AG08395 (cell line): ENCODE measurements at places on chromosomes 13 and 19.

- DNase-seq, result no peak
Observed at GRCh38 chr13:112981451-112981850, 12.4 kb downstream of the MCF2L start.

DNA sequence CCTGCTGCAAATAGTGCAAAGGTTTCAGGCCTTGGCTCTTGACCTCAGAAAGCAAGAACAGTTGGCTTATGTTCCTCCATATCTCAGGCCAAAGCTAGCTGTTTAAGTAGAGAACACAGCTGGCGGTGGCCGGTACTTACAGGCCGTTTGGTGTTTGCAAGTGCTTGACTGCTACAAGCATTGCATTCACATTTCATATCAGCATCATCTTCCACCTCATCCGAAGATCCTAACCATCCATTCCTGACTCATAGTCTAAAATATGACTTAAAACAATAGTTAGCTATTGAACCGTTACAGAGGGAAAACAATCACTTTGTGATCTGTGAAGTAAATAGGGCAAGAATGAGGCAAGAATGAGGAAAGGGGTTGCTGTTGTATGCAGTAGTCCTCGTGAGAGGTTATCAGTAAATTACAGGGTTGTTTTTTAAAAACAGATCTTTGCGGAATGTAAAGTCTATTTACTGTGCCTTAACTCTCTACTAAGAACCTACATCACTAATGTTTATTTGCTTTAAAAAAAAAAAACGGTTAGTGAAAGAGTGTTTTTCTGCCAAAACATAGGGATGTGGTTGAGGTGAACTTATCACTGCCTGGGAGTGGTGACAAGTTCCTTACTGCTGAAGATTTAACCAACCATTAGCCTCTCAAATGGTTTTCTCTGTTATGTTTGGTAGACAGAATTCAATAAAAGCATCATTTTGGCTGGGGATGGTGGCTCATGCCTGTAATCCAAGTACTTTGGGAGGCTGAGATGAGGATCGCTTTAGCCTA, 21.6 kb upstream of the WDR88 start:
- no peak for DNase-seq

GRCh38 chr13:46297361-46297811, 85.7 kb downstream of the LRRC63 start:
- no peak for DNase-seq

- DNase-seq, result no peak
Observed at GRCh38 chr13:33164331-33164730, 121.2 kb downstream of the STARD13 start.

- DNase-seq, result no peak
Observed at GRCh38 chr19:49678985-49679770, 2.1 kb downstream of the PRMT1 start.
